ENCODE measurements at places on chromosomes 12 and 14.

DNA sequence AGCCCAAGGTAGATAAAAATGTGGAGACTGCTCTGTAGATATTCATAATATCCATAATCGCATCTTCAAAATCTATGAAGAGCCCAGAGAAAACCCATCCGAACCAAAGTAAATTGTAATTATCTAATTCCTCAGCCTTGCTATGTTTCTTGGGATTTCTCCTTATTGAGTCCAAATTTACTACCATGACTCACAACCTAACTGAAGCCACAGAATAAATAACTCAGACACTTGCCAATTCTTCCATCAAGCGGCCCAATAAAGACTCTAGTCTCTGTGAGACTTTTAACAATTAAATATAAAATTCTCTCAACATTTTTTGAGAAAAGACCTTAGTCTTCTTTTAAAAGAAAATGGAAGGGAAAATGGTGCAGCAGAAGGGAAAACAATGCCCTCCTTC is 409.8 kb downstream of the DAD1 start:
- no peak for DNase-seq

- no peak for DNase-seq
These were observed 79.2 kb downstream of the DAD1 start for GRCh38 chr14:22509751-22510300.

DNA sequence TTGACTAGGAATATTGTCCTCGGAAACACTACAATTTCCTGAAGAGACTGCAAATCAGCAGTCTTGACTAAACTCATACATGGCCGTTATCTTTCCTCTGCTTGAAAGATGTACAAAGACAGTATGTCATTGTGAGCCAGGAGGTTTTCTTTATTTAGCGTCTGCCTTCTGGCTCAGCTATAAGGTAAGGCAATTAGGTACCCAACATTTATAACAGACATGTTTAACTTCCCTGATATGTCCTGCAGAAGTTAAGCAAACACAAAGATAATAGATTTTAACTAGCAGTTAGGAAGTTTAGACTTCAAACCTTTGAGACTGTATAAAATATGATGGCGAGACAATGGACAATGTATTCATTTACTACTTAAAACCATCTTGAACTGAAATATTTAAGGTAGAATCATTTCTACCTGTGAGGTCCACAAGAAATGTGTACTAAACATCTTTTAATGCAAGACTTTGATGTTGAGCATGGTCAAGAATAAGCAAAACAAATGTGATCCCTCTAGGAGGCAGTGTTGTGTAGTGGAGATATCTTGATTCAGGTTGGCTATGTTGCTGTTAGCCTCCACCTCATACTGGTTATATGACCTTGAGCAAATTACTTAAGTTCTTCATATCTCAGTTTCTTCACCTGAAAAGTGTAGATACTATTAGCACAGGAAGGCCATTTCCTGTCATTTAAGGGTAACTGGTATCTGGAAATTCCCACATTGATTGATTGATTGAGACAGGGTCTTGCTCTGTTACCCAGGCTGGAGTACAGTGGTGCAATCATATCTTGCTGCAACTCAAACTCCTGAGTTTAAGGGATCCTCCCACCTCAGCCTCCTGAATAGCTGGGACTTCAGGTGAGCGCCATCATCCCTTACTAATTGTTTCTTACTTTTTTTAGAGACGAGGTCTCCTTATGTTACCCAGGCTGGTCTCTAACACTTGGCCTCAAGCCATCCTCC is 96.3 kb upstream of the EEA1 start:
- peak; percentile 46 for DNase-seq

DNA sequence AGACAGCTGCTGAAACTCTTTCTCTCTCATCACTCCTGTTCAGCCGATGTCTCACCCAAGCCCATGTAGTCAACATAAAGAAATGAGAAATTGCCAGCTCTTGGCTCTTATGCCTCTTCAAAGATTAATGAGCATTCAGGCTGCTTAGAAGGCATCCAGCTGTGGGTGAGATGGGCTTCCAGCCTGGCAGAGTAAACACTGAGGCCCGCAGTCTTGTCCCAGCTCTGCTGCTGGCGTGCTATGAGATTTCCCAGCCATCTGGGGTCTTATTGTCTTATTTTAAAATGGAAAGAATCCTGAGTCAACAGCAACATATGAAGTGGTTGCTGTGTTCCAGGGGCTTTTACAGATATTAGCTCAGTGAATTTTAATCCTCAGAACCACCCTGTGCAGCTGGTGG is 12.6 kb downstream of the RXYLT1 start:
- no peak for DNase-seq

DNA sequence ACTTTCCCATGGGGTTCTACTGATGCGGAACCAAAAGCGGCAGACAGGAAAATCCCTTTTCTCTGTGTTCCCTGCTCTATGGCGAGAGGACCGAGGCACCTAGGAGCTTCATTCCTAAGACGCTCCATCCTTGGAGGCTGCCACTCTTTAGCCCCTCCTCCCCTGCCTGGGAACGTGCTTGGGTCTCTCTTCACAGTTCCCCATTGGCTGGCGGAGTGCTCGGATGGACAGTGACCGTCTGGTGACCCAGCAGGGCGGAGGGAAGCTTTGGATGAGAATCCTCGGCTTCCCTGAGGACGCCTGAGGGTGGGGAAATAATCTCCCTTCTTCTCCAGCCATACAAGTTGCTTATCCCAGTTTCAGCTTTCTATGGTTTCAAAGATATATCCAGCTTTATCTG is 37.3 kb downstream of the KCNA5 start:
- DNase-seq, result no peak

DNA sequence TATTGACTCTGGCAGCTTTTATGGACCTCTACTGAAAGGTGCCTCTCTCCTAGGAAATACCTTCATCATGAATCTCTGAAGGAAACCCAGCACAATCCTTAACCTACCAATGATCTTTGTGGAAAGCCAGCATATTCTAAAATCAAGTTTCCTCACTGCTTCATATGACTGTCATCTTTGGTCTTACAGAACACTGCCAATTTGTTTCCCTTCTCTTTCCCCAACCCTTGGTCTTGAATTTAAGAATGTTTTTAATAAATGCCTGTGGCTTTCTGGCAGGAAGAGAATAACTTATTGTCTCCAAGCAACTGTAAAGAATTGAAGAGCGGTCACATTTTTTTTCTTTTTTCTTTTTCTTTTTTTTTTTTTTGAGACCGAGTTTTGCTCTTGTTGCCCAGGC is 427.6 kb downstream of the IPO8 start:
- DNase-seq, result no peak

- DNase-seq, result no peak
These were observed 831 bp upstream of the BTBD7 start for GRCh38 chr14:93333631-93334103.

DNA sequence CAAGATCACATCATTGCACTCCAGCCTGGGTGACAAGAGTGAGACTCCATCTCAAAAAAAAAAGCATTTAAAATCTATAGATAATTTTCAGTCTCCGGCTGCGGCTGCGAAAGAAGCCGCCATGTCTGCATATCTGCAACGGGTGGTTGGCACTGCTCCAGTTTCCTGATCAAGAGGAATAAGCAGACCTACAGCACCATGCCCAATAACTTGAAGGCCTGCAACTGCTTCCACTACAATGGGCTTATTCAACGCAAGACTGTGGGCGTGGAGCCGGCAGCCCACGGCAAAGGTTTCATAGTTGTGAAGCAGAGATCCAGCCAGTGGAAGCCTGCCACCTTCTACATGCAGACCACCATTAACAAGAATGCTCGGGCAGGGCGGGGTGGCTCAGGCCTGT is 30.6 kb upstream of the EID3 start:
- DNase-seq, result no peak

DNA sequence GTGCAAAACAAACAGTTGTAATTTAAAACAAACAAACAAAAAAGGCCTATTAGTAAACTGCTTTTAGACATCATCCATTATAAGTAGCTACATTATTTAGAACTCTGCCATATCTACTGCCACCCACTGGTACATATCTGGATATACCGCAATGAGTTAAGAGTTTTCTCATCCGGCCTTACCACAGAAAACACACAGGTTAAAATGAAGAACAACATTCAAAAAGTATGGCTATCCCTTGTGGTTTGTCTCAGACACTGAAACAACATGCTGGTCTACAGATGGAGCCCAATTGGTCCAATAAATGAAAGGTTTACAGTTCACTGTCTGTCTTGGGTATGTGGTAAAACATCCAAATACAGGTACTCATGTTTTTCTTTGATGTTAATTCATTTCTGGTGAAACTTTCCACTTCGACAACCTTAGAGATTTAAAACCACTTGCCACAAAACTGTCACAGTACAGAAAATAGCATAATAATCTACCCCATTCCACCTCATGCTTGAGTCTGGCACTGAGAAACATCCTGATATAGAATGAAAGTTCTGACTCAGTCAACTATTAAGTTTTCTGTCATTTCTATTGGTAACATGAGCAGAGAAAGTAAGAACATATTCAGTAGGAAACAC is 354.3 kb downstream of the CEP128 start:
- peak; percentile 35 for DNase-seq

GRCh38 chr14:70027785-70028428 is 148.7 kb downstream of the SMOC1 start:
- peak; percentile 26 for DNase-seq

- no peak for DNase-seq
These were observed 70.4 kb downstream of the MOK start for GRCh38 chr14:102234331-102235264.

DNA sequence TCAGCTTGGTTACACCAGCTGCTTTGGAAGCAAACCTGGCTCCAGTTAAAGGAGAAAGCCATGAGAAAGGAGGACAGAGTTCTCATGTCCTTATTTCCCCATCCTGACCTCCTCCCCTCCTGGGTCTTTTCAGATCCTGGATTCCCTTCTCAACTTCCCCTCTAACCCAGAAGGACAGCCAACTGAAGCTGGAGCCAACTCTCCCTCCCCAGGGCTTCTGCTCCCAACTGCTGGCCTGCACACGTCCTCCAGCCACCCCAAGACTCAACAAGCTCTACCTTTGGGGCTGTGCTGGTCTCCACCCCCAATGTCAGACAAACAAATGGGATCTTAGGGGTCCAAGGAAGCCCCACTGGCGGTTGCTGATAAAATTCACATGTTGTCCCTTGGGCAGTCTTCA is 651.1 kb upstream of the TBX3 start:
- no peak for DNase-seq

DNA sequence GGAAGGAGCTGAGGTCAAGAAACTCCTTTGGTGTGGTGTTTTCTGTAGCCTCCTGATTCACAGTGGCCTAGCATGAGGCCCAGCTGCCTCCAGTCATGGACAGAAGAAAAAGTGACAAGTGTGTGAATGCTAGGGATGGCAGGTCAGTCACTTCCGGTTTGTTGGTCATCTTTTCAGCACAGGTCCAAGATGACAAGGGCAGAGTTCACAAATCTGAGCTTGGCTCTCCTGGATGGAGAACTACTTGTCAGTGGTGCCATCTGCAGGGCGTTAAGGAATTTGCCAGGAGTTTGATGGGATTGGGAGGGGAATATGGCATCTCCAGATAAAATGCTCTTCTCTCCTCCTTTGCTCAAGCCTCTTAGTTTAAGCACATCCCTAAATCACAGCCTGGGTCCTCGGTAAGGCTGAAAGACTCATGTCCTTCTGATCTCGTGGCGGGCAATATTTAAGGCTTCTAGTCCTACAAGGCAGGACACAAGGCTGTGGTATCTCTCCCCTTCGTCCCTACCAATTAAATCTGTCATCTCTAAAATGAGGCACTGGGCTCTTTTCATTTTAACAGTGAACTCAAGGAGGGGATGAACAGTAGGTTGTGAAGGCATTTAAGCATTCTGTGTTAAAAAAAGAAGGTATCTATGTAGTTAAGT is 10.0 kb downstream of the TUBA1B start:
- DNase-seq, result peak; percentile 83

DNA sequence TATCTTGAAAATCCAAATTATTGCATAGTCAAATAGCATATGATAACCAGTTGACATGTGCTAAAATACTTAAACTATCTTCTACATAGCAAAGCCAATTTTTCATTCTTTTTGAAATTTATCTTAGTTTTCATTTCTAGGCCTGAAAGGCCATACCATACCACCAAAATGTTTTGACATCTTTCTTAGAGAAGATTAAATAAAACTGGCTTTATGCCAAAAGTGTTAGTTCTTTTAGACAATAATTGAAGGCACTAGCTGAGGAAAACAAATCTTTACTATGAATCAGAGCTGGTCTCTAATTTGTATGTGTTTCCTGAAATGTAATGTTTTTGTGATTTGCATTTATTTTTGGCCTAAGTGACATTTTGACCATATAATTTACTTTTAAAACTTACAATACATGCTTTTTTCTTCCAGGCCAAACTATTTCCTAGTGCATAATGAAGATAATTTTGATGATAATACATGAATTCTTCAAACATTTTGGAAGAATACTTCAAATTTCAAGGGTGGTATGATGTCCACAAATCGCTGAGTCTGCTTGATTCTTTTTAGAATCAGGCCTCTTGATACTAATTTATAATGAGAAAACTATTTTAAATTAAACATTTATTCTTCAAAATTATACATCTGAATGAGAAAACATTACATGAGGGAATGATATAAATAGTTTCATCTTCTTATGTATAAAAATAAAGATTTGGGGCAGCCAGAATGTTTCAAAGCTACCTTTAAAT is 6.5 kb upstream of the KCNMB4 start:
- DNase-seq, result no peak

GRCh38 chr12:122721057-122721545 is 4.5 kb upstream of the HCAR3 start:
- peak; percentile 23 for DNase-seq

Measured in kidney capillary endothelial cell (primary cell).